ENCODE measurements at places on chromosomes 1 and 21.

GRCh38 chr1:222926566-222926965, 111.7 kb downstream of the DISP1 start:
- DNase-seq: no peak

DNA sequence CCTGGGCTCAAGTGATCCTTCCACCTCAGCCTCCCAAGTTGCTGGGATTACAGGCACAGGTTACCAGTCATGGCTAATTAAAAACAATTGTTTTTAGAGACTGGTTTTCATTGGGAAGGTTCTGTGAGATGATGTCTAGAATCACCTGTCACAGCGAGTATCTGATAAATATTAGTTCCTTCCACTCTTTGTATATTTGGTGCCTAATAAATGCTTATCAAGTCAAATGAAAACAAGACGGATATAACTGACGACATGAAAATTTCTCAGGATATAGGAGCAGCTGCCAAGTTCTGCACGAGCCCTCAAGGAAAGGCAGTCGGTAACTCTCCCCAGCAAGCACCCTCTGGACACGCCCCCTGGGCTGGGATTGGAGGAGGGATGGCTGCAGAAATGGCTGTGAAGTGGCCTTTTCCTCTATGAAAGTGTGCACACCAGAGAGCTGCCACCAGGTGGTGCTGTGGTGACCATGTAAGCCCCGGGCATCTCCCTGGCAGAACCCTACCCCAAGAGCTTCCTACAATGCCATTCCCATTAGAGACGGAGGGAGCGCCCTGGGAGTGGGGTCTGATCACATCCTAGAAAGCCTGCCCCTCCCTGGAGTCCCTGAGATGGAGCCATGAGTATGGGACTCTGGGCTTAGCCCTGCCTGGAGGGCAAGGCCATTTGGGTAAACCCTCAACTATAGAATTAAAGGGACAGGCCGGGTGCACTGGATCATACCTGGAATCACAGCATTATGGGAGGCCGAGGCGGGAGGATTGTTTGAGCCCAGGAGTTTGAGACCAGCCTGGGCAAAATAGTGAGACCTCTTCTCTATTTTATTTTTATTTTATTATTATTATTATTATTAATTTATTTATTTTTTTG, 50.9 kb downstream of the HTR6 start:
- DNase-seq: no peak

DNA sequence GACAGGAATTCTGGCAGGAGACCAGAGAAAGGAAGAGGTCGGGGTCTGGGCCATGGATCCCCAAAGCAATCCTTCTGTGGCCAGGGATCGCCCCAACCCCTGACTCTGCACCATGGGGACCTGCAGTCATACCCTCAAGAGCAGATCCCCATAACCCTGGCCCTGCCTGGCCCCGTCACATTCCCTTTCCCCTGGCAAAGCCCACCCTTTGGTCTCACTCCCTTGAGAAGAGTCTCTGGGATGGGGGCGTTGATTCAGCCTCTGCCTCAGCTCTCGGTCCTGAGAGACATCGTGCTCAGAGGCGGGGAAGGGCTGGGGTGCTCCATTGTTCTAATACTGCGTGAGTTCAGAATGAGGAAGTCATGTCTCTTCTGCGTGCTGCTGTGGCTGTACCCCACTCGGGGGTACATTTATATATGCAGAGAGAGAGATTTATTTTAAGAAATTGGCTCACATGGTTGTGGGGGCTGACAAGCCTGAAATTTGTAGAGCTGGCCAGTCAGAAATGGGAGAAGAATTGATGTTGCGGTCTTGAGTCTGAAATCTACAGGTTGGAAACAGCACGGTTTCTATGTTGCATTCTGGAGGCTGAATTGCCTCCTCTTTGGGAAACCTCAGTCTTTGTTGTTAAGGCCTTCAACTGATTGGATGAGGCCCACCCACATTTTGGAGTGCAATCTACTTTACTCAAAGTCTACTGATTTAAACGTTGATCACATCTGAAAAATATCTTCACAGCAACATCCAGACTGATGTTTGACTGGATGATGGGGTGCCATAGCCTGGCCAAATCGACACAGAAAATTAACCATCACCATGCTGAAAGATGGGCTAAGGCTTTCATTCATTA, 4.2 kb upstream of the PADI2 start:
- no peak for DNase-seq

- no peak for DNase-seq
Observed at GRCh38 chr1:35902671-35903070, 19.7 kb downstream of the AGO1 start.

DNA sequence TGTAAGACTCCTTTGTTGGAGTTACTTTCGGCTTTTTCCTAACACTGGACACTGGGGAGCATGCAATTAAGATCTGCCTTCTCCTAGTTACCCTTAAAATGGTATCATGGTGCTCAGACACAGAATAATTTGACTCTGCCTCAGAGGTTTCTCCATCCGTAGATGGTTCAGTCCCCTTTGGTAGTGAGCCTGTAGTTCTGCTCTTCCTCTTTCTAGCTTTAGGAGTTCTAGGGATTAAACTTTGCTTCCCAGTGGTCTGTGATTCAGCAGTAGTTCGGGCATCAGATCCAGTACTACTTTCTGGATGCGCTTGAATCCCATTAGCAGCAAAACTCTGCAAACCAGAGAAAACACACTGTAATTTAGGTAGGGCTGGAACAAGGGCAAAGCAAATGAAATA, 1.5 kb downstream of the DNTTIP2 start:
- DNase-seq: no peak

DNA sequence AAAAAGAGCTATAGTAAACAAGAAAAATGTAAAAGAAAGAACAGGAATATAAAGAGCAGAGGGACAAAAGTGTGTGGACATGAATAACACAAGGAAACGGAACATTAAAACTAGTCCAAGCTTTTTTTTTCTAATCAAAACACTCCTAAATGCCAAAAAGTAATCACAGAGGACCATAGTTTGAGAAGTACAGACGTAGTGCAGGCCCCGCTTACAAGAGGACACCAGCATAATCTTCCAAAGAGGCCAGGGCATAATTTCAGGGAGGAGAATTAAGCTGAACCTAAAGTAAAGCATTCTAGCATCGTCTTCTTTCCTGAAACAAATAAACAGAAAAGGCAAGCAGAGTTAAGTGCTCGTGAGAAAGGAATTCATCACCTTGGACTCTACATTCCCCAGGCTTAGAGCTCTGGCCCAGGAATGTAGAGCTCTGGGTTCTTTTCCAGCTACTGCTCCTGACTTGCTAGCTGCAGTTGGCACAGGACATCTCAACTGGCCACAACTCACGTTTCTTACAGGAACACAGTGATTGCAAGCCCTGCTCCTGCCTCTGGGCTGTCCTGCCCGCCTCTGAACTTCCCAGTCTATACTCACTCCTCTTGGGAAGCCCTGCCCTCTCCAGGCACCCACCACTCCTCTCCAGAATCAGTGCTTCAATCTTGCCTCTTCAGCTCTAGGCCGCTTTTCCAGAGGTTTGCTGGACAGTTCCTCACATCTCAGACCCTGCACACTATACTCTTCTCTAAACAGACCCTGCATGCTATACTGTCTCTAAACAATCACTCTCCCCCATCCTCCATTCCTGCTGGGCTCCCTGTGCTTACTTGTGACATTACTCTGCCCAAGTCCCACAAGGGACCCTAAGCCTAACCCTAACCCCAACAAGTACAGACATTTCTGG, 9.8 kb downstream of the RGS8 start:
- DNase-seq: no peak

Measured in esophagus squamous epithelium (tissue), 5 donors.